ENCODE measurements at places on chromosomes 16 and 17.

- DNase-seq: no peak
These were observed 89.1 kb downstream of the ELAC2 start for GRCh38 chr17:12928736-12929135.

- no peak for DNase-seq
These were observed 91.2 kb upstream of the TNRC6C start for GRCh38 chr17:77867308-77867781.

GRCh38 chr17:28325211-28325610, 6.2 kb downstream of the TMEM97 start:
- no peak for DNase-seq

DNA sequence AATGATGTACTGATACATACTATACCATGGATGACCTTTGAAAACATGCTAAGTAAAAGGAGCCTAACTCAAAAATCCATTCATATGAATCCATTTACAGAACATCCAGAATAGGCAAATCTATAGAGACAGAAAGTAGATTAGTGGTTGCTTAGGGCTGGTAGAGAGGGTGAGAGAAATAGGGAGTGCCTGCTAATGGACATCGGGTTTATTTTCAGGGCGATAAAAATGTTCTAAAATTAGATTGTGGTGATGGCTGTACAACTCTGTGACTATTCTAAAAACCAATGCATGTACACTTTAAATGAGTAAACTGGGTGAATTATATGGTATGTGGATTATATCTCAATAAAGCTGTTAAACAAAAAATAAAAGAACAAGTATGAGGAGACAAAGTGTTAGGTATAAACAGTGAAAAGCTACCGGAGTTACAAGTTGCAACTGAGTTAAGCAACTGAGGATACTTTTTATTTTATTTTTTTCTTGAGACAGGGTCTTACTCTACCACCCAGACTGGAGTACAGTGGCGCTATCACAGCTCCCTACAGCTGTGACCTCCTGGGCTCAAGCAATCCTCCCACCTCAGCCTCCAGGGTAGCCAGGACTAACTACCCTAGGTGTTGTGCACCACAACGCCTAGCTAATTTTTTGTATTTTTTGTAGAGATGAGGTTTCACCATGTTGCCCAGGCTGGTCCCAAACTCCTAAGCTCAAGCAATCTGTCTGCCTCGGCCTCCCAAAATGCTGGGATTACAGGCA, 75.5 kb upstream of the CORO6 start:
- no peak for DNase-seq

Measured in stimulated activated CD8-positive, alpha-beta memory T cell treated with anti-CD3 and anti-CD28 coated beads, Interleukin-12 subunit alpha, Interleukin-12 subunit beta, amount 100 ng/mL, for 1 hour (primary cell).